ENCODE measurements at places on chromosomes 6 and 20. TPM values are rescaled to one million over a fixed set of nuclear protein-coding genes. Genes with fewer than 3 reads are reported as not detected.

DNA sequence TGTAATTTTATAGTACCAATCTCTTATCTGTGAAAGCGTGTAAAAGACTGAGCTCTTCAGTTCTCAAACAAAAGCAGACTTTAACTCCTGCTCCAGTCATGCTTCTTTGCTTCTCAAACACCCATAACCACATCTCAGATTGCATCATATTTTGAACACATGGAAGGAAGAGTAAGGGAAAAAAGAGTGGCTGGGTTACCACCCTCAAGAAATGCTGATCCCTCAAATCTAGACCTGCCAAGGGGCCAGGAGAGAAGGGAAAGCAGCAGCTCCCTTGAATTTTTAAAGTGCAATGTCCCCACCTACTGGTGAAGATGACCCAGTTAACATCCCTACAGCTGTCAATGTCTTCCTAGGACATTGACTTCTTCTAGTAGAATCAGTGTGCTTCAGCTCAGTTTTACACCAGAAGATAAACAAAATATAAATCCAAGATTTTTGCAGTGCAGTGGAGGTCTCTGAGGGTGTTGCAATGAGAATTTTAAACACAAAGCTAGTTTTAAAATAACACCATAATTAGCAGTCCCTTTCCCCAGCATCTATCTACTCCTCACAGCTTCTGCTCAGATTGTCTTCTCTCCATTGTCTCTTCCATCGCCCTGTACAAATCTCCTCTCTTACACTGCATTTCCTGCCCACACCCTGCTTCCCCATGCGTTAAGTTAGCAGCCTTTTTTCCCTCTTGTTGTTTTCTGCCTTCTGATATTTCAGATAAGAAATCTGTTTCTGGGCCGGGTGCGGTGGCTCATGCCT is 22.6 kb upstream of the HLA-DQB2 start:
- no peak overlapping the region for H3K27ac ChIP-seq
- no peak overlapping the region for H3K4me3 ChIP-seq
- H3K27me3 ChIP-seq, result no peaks in the 10 kb centered on the region
- DNase-seq, result peak; percentile 66
- H3K36me3 ChIP-seq, result no peaks in the 10 kb centered on the region

GRCh38 chr20:34843421-34843820 is 18.0 kb upstream of the NCOA6 start:
- no peaks in the 10 kb centered on the region for H3K27me3 ChIP-seq
- H3K4me3 ChIP-seq, result no peak overlapping the region
- H3K27ac ChIP-seq, result no peak overlapping the region
- DNase-seq, result no peak
- no peaks in the 10 kb centered on the region for H3K36me3 ChIP-seq

DNA sequence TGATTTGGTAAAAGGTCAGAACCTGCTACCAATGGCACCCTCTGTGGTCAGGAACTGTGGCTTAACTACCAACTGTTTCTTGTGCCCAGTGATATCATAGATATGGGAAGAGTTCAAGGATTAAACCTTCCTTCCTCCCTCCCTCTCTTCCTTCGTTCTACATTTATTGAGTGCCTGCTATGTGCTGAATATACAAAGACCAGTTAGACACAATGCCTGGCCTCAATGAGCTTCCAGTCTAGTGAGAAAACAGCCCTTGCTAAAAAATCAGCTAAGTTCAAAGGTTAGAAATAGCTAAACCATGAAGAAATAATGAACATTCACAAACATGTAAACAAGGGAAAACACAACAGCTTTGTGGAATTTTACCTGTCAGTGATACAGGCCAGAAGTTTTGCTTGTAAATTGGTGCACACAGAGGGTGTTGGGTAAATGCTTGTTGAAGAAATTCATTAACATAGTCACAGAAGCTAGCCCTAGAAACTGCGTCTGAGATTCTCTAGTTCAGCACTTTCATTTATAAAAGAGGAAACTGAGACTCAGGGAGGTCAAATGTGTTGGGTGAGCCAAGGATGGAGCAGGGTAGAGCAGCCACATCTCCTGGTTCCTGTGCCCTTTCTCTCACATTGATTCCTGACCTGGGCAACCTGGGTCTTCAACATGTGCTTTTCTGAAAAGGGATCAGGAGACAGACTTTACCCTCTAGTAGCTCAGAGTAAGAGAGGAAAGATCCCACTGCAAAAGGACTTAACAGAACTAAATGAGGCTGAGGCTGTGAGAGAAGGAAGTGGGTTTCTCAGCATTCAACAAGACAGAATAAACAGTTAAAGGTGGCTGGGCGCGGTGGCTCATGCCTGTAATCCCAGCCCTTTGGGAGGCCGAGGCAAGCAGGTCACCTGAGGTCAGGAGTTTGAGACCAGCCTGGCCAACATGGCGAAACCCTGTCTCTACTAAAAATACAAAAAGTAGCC is 14.4 kb upstream of the FOXO3 start:
- H3K27ac ChIP-seq, result no peak overlapping the region
- no peaks in the 10 kb centered on the region for H3K36me3 ChIP-seq
- H3K4me3 ChIP-seq, result no peak overlapping the region
- no peaks in the 10 kb centered on the region for H3K27me3 ChIP-seq
- DNase-seq, result no peak

- H3K4me3 ChIP-seq, result no peak overlapping the region
- peaks cover 8% of the 10 kb centered on the region for H3K4me1 ChIP-seq
- no peak for DNase-seq
- no peak overlapping the region for H3K27ac ChIP-seq
- H3K27me3 ChIP-seq, result no peaks in the 10 kb centered on the region
Measured at GRCh38 chr6:45532721-45533210, 155.0 kb upstream of the SUPT3H start.

DNA sequence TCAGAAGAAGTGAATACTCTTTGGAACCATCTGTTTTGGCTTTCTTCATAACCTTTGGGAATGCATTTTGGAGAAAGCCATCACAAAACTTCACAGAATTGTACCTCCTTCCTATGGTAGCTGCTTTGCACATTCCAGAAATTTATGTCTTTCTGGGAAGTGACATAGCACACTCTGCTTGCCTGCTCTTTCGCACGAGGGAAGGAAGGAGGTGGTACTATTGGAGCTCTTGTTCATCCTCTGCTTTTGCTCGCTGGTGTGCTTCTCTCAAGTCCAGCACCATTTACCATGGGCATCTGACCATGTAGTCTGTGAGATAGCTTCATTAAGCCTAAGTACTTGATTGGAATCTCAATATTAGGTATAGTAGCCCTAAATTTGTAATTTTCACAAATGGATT is 473.3 kb upstream of the SLC35B3 start:
- no peak overlapping the region for H3K4me3 ChIP-seq
- no peaks in the 10 kb centered on the region for H3K36me3 ChIP-seq
- no peak for DNase-seq
- H3K27ac ChIP-seq, result peak overlapping the region; percentile 64

DNA sequence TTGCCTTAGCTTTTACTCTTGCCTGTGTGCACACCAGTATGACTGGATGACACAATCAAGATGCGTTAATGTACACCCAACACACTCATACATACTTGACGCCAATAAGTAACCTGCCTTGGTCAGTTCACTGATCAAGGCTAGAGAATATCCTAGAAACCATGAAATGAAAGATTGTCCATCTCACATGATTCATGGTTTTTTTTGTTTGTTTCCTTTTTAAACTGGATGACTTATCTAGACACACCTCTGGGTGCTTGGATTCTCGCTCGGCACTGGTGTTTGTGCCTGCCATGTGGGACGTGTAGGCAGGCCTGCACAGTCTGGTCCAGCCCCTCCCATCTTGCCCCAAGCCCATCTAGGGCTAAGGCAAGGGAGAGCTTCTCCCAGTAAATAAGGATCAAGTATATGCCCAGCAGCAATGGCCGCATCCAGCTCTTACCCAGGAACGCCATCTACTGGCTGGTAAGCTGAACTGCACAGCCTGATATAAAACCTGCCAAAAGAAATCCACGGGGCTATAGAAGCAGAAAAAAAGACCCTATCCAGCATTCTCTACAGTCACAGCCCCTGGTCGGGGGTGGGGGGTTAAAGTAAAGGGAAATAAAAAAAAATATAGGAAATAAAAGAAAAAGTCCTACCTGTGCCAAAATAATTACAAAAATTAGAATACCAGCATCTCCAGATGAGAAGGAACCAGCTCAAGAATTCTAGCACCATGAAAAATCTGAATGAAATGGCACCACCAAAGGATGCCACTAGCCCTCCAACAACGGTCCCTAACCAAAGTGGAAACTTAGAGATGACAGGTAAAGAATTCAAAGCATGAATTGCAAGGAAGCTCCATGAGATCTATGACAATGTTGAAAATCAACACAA is 73.3 kb downstream of the OTOR start:
- no peak overlapping the region for H3K4me3 ChIP-seq
- peak; percentile 49 for DNase-seq
- no peaks in the 10 kb centered on the region for H3K36me3 ChIP-seq
- no peak overlapping the region for H3K27ac ChIP-seq
- H3K27me3 ChIP-seq, result peaks cover 2% of the 10 kb centered on the region

The ATRN gene
- total RNA-seq, result 41.4 TPM

DNA sequence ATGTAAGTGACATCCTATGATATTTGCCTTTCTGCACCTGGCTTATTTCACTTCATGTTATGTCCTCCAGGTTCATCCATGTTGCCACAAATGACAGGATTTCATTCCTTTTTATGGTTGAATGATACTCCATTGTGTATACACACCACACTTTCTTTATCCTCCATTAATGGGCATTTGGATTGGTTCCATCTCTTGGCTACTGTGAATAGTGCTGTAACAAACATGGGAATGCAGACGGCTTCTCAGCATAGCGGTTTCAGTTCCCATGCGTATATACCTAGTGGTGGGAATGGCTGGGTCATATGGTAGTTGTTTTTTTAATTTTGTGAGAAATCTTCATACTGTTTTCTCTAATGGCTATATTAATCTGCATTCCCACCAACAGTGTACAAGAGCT is 14.8 kb downstream of the MTHFD1L start:
- H3K27me3 ChIP-seq, result no peaks in the 10 kb centered on the region
- H3K27ac ChIP-seq, result no peak overlapping the region
- DNase-seq, result no peak
- no peaks in the 10 kb centered on the region for H3K36me3 ChIP-seq

Data from Caco-2 (cell line).